ENCODE measurements at places on chromosomes 6 and 20.

- DNase-seq = no peak
Measured at GRCh38 chr20:3720626-3721025, 8.2 kb upstream of the SIGLEC1 start.

DNA sequence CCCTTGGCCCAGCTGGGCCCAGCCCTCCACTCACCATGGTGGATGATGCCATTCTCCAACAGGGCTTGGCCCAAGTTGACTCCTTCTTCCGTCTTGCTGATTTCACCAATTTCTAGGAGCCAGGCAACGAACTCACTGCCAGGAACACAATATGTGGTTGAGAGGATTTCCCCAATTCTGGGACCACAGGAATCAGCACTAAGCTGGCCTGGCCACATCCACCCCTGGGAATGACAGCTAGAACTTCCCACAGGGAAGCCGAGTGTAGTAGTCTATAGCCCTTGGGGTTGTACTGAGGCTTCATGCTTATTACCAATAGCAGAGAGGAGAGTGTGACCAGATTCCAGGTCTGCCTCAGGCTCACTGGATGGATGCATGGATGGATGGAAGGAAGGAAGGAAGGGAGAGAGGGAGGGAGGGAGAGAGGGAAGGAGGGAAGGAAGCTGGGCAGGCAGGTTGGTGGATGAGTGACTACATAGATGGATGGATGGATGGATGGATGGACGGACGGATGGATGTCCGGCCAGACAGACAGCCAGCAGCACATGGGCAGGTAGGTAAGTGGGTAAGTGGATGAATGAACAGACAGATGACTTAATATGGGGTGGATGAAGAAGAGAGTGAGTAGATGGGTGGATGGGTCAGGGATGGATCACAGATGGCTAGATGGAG is 146.5 kb downstream of the PREX1 start:
- no peak for DNase-seq

DNA sequence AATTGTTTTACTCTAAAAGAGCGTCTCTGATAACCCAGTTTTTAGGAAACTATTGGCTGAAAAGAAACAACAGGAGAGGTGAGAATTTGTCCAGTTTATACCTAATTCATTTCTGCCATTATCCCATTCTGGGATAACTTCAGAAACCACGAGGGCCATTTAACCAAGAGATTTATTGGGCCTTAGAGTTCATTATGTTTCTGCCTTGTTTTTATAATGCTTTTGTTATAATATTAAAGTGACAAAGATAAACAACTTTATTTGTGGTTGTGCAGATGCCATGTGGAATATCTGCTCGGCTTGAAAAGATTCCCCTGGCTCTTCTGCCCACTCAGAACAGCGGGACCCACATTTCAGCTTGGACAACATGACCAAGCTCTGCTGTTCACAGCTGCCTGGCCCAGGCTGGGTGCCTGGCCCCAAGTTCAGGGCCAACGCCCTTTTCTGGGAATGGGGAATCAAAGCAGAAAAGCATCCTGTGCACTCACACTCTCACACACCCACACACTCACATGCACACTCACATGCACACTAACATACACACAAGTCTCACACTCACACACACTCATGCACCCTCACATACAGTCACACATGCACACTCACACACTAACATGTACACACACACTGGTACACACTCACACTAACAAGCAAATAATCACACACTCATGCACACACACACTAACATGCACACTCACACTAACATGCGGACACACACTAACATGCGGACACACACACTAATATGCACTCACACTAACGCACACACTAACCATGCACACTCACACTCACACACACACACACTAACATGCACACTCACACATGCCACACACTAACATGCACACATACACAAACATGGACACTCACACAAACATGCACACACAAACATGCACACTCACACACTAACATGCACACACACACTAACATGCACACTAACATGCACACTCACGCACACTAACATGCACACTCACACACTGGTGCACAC is 86.7 kb upstream of the NEDD9 start:
- DNase-seq = no peak

GRCh38 chr6:83921315-83921714 is 61.8 kb downstream of the CYB5R4 start:
- no peak for DNase-seq

DNA sequence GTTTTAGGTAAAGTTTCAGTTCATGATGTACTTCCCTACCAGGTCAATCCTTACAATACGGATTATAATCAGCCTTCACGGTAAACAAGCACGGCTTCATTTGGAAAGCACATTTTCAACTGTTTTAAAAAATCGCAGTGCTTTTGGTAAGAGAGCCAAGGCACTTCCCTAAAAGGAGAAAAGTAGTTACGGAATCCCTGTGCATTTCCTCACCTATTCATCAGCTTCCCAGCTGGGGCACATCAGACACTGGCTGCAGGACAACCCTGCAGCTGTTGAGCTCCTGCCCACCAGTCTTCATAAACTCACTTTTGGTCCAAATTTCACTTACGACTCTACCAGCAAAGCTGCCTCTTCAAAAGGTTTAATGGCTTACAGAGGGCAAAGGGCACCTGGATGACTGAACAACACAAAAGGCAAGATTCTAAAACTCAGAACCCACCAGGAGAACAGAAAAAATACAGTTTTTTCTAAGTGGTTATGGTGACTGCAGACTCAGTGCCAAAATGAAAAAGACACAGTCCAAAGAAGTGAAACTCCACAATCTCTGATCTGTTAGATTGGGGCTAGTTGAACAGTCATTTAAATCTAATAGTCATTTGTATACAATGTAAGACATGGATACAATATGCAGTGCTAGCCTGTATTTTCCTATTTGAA is 7.5 kb downstream of the SNX5 start:
- no peak for DNase-seq

GRCh38 chr6:87196275-87196842 is 41.0 kb downstream of the ZNF292 start:
- DNase-seq = no peak

DNA sequence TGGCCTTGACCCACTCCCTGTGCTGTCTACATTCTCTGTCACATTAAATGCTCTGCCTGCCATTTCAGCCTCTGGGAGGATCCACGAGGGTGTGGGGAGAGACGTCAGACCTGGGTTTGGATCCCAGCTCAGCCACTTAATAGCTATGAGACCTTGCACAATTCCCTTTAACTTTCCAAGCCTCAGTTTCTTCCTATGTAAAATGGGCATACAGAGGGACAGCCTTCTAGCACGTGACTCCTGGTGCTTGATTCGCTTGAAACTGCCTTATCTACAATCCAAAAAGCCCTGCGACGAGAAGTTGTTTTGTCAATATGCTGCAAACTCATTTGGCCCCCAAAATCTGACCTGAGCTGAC is 40.0 kb downstream of the TOX2 start:
- no peak for DNase-seq

GRCh38 chr20:48821261-48821920 is 6.4 kb downstream of the PREX1 start:
- no peak for DNase-seq

DNA sequence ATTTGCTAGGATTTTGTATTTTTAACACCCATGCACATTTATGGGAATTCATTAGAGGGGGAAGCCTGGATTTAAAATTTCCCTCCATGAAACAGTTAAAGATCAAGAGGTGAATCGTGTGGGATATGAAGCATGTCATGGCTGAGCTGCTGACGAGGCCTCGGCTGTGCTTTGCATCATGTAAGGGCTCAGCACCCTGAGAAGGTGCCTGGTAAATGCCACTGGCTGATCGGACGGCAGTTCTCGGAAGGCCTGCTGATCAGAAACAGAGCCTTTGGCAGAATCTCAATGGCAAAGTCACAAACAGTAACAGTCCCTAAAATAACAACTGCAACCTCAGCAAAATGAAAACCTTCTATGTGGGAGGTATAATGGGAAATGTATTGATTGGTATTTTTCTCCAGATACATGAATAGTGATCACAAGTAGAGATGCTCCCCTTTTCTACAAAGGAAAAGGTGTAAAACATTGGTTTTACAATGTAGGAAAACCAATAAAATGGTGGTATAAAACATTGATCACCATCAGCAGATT is 53.0 kb upstream of the FUCA2 start:
- no peak for DNase-seq

GRCh38 chr6:162973151-162973872 is 245.5 kb downstream of the PACRG start:
- no peak for DNase-seq

DNA sequence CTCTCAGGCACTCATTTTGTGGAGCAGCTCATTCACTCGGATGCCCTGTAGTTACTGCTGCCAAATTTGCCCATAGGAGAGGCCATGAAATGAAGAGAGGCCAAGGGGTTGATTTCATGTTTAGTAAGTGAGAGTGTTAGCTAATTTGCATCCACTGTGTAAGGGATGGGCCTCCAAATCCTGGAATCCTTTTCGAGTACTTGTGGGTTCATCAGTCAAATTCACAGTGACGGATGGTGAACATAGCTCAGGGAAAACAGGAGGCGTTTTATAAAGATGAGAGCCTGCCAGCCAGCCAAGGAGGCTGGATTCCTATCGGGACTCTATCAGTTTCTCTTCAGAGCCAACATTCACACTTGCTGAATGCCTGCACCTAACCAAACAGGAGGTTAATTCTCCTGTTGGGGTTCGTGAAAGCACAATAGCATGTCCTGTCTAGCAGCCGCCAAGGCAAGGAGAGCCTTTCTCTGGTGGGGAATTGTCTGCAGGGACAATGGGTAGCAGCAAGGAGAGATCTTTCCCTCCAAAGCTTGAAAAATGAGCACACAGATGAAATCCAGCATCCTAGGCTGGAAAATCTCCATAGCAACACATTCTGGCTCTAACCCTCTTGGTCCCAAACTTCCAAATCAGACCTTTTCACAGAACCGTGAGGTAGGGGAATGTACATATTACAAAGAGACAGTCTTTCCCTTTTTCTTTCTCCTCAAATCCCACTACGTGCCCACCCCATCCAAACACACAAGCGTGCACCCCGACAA is 231.4 kb upstream of the ECI2 start:
- no peak for DNase-seq

GRCh38 chr6:146884728-146885127 is 286.0 kb downstream of the ADGB start:
- DNase-seq = no peak

- DNase-seq = no peak
Measured at GRCh38 chr20:51221791-51222408, 199.0 kb upstream of the KCNG1 start.

DNA sequence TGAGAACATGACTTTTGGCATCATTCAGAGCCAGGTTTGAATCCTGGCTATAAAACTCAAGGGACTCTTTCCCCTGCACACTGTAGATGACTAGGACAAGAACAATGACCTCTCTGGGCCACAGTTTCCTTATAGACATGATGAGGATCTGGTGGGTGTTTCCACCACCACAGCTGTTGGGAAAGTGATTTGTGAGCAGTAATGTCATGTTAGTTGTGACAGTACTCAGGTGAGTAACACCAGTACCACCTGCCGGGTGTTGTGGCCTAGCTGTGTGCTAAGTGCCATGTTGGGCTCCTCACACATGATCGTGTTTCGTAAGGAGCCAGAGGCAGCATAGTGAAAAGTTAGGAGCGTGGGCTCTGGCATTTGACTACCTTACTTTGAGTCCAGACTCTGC is 24.1 kb downstream of the HM13 start:
- no peak for DNase-seq

- DNase-seq = no peak
Measured at GRCh38 chr20:47962286-47962963, 177.1 kb upstream of the SULF2 start.

- DNase-seq = no peak
Measured at GRCh38 chr6:125963817-125964216, 7.2 kb downstream of the HINT3 start.

DNA sequence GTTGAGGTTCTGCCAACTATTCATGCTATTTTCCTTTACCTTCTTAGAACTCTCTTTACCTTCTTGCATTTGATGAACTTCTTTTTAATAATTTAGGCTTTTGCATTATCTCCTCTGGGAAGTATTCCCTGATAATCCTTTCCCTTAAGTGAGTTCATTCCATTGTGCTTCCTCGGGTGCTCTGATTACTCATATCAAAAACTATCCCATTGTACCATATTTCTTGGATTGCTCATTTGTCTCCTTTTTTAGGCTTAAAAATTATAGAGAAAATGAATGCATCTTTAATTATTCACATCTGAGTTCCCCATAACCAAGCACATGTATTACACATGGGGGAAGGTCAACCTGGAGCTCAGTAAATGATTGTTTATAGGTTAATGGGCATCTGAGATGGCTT is 2.5 kb downstream of the CALHM4 start:
- no peak for DNase-seq

- no peak for DNase-seq
Measured at GRCh38 chr6:3744901-3745470, 6.5 kb downstream of the PXDC1 start.

DNA sequence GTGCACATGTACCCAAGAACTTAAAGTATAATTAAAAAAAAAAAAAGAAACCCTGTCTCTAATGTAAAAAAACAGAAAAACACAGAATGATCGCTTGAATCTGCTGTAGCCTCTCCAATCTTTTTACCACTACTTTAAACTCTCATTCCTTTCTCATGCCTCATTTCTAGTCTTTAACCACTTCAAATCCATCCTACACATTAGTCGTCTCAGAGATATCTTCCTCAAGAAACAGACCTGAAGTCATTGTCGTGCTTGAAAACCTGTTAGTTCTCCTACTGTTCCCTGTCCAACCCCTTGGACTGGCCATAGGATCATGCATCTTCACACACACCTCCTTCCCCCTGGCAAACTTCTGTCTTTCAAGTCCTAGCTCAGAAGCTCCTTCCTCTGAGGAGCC is 112.1 kb upstream of the BCLAF1 start:
- DNase-seq = no peak

DNA sequence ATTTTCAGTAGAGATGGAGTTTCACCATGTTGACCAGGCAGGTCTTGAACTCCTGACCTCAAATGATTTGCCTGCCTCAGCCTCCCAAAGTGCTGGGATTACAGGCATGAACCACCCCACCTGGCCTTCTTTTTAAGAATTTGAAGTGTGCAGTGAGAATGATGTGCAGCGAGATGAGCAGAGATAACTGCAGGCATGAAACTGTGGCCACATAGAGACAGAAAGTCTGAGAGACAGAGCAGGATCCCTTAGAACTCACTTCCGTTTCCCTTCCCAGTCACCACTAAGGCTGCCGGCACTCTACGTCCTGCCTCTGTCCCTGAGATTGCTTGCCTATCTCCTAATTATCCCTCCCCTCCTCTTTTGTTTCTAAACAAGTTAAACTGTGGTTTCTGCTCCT is 27.2 kb downstream of the IL22RA2 start:
- DNase-seq = no peak

- DNase-seq = no peak
Measured at GRCh38 chr20:57657535-57658446, 37.6 kb upstream of the ZBP1 start.
